Activated T-cell treated with anti-CD3 and anti-CD28 coated beads, Interleukin-2, amount 50 U/mL, for 4 hours (primary cell): ENCODE measurements at places on chromosomes 7 and 10. TPM values are rescaled to one million over a fixed set of nuclear protein-coding genes. Genes with fewer than 3 reads are reported as not detected.

Gene GIMAP8
- 3.6 TPM for total RNA-seq

Gene PILRA
- total RNA-seq: 6.6 TPM

Gene PLAC9
- not detected for total RNA-seq

Gene NUTM2B
- 0.30 TPM for total RNA-seq

Gene TMEM196
- not detected for total RNA-seq
